ENCODE measurements at places on chromosomes 4 and X.
A peak's percentile ranks its signal among the peaks of the same experiment; 100 is the strongest.

DNA sequence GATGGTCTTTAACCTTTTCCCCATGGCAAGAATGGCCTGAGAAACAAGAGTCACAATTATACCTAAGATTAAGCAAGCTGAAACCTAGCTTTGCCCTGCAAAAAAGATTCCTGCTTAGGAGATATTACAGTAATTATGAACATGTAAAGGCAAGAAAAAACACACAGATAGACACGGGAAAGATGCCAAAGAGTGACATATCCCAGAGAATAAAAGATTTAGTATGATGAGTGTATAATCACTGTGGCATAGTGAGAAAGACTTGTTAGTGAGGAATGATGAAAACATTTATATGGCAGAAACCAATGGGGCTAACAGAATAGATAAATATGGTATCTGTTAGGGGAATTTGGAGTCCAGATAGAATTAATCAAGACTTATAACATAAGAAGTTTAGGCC is 29.6 kb upstream of the TASL start:
- no peak overlapping the region for H3K27ac ChIP-seq
- H3K4me3 ChIP-seq, result no peak overlapping the region

- H3K4me3 ChIP-seq, result no peak overlapping the region
- H3K36me3 ChIP-seq, result no peaks in the 10 kb centered on the region
- no peak overlapping the region for H3K27ac ChIP-seq
- H3K27me3 ChIP-seq, result no peaks in the 10 kb centered on the region
- H3K4me1 ChIP-seq, result no peaks in the 10 kb centered on the region
These were observed 235.1 kb downstream of the NR3C2 start for GRCh38 chr4:148207068-148207467.

- peaks cover 7% of the 10 kb centered on the region for H3K4me1 ChIP-seq
- H3K27me3 ChIP-seq, result no peaks in the 10 kb centered on the region
- peak within 1 kb of the TSS; percentile 50 for H3K4me3 ChIP-seq
- DNase-seq, result peak; percentile 57
- no peaks in the 10 kb centered on the region for H3K36me3 ChIP-seq
These were observed at the start of gene LONRF3 for GRCh38 chrX:118974088-118974907. Gene LONRF3, plus strand, starts transcription at chrX:118974618. Its CDS starts 163 bp downstream, at chrX:118974781.

DNA sequence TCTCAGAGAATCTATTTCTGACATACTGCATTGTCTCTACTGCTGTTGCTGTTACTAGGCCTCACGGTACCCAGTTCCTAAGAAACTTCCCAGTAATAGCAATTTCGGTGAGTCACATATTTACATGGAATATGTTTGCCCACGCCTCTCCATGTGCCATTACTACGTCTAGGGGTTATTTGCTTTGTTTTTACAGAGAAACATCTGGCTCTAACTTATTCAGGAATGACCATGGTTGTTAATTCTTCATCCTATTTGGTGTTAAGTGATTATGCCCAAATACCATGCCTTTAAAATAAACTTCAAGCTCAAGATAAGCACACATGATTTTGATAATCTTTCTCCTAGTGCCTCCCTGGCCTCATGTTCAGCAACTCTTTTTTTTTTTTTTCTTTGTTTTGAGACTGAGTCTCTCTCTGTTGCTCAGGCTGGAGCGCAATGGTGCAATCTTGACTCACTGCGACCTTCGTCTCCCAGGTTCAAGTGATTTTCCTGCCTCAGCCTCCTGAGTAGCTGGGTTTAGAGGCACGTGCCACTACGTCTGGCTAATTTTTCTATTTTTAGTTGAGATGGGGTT is 101.0 kb upstream of the HS3ST1 start:
- H3K4me1 ChIP-seq, result no peaks in the 10 kb centered on the region
- no peak overlapping the region for H3K4me3 ChIP-seq
- H3K27me3 ChIP-seq, result no peaks in the 10 kb centered on the region
- no peaks in the 10 kb centered on the region for H3K36me3 ChIP-seq

GRCh38 chrX:150569155-150569477 is 695 bp downstream of the MTM1 start:
- H3K4me1 ChIP-seq, result peaks cover 46% of the 10 kb centered on the region
- peak overlapping the region; percentile 69 for H3K27ac ChIP-seq
- H3K36me3 ChIP-seq, result no peaks in the 10 kb centered on the region
- peak overlapping the region; percentile 66 for H3K4me3 ChIP-seq

GRCh38 chrX:148647651-148648050 is 147.2 kb downstream of the AFF2 start:
- no peak overlapping the region for H3K27ac ChIP-seq
- DNase-seq, result no peak
- H3K27me3 ChIP-seq, result no peaks in the 10 kb centered on the region
- no peak overlapping the region for H3K4me3 ChIP-seq
